ENCODE measurements at places on chromosomes 5 and 9. TPM values are rescaled to one million over a fixed set of nuclear protein-coding genes. Genes with fewer than 3 reads are reported as not detected.
A peak's percentile ranks its signal among the peaks of the same experiment; 100 is the strongest.

Gene LSM11
- total RNA-seq: 4.3 TPM

Gene PCDHA9
- not detected for total RNA-seq

Gene KCNV2
- not detected for total RNA-seq

Gene KCNN2
- not detected for total RNA-seq

Gene BTNL3
- total RNA-seq: not detected

Gene NUTM2F
- not detected for total RNA-seq

Gene ROR2
- total RNA-seq: 0.20 TPM

Gene PCDH12
- not detected for total RNA-seq

- DNase-seq: no peak
These were observed 1070.3 kb upstream of the CDH18 start for GRCh38 chr5:21058289-21058688.

DNA sequence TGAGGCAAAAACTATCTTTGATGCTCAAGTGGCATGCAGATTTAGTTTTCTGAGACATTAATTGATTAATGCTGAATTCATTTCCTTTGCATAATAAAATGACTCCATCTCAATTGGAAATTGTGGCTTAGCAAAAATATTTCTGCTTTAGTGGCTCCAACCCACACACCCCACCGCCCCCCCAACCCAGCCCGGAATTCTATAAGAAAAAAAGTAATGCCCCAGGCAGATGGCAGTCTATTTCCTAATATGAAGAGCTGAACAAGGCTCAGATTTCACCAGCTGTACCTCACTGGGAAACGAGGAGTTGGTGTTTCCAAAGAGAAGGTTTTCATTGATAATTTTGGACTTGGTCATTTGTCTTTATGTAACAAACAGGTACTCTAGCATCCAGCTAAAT lies 182.1 kb downstream of the FBN2 start:
- no peak for DNase-seq

DNA sequence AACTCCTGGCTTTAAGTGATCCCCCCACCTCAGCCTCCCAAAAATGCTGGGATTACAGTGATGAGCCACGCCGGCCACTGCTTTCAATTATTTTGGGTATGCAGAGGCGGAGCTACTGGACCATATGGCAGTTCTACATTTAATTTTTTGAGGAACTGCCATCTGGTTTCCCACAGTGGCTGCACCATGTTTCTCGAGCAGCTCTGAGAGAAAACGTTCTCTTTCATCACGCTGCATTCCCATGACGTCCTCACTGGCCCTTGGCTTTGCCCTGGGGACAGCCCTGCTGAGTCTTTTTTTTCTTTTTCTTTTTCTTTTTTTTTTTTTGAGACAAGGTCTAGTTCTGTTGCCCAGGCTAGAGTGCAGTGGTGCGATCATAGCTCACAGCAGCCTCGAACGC lies 35.5 kb upstream of the GRHPR start:
- DNase-seq: no peak

DNA sequence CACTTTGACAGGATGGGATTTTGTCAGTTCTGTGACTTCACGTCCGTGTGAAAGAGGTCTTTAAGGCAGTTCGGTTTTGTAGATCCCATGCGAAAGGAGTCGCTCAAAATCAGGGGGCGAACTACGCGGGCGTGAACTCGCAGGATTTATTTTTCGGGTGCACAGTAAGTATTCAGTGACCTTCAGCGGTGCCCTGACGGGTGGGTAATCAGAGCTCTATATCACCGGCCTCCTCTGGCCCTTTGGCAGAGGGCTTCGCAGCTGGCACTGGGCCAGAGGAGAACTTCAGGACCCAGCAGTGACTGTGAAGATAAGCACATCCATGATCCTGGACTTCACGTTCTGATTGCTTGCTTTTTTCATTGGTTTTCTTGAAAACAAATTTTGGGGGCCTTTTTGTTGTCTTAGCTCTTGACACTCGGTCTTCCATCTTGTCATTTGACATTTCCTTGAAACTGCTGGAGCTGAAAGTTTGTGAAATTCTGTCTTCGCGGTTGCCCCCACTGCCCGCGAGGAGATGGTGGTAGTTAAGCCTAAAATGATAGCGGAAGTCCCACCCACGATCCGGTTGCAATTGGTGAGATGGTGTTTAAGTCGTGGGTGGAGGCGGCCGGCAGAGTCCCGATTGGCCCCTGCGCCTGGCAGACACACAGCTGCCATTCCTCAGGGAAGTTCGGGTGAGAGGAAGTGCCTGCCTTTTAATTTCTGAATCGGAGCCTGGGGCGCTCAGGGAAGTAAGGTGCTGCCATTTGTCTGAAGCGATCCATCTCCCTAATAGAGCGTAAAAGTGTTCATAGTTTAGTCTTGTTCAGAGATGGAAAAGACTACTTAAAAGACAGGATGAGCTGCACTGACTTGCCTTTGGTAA lies at the start of gene FAM120AOS:
TSS of gene FAM120AOS (minus strand) at position 535 of the 868 bp plus-strand sequence. CDS start 872 bp downstream, outside the sequence.
- DNase-seq: peak; percentile 95

GRCh38 chr5:125583321-125584139 lies 837.1 kb upstream of the ZNF608 start:
- DNase-seq: peak; percentile 20

DNA sequence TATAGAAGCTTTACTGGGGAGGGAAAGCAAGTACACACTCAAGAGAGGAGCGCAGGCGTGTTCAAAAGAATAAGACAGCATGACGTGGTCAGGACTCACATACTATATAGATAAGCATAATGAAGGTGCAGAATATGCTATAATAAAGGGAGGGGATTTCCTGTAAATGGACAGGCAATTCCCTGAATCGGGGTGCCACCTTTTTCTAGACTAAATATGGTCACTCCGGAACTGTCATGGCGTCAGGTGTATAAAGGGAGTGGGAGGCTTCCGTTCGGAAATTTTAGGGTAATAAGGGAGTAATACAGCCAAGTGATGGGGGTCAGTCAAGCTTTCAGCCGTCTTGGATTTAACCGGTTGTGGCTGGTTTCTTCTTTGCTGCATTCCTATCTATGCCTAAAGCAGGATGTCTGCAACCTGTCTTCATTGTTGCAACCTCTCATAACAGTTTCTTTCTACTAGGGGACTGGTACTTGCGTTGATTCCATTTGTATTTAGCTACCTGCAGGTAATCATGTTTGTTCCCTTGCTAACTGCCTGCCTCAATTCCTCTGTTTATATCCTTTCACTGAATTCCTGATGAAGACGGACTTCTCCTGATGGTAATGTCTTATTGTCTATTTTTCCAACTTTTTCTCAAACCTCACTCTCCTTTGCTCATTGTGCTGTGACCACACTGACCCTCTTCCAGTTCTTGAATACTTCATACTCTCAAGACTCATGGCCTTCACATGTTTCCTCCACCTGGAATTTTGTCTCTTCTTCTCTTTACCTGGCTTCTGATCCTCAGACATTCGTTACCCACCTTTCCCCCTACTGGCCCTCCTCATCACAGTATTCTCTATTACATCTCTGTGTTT lies 48.9 kb downstream of the PRR16 start:
- DNase-seq: no peak

- peak; percentile 30 for DNase-seq
These were observed 185.9 kb downstream of the ERCC6L2 start for GRCh38 chr9:96061293-96061987.

- no peak for DNase-seq
These were observed 18.6 kb downstream of the BAAT start for GRCh38 chr9:101366038-101366756.

DNA sequence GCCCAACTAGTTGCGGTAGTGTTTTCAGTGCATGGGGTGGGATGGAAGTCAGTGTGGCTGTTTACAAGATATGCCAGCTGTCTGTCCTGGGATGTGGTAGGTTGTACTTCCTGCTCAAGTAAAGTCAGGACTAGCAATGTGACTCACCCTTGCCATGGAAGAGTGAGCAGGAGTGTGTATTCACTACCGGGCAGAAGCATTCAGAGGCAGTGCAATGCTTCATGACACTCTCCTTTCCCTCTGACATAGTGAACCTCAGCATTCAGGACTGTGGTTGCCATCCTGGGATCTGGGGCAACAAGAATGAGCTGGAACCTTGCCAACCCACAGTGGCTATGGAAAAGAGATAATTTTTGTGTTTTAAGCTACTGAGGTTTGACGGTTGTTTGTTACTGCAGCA lies 68.9 kb downstream of the BOD1 start:
- no peak for DNase-seq

DNA sequence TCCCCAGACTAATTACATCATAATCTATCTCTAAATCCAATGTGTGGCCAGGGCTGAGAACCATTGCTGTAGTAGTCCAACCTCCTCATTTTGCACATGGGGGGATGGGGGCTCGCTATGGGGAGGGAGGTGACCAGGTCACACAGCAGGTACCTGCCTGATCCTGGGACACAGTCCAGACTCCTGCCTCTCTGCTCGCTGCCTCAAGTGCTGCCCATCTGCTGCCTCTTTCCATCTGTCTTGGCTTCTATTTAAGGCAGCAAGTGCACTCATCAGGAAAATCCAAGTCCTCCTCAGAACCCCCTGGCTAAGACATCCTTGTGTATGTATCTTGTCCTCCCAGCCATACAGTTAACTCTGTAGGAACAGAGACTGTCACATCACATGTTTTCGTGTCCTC lies 57.7 kb upstream of the FRRS1L start:
- no peak for DNase-seq

DNA sequence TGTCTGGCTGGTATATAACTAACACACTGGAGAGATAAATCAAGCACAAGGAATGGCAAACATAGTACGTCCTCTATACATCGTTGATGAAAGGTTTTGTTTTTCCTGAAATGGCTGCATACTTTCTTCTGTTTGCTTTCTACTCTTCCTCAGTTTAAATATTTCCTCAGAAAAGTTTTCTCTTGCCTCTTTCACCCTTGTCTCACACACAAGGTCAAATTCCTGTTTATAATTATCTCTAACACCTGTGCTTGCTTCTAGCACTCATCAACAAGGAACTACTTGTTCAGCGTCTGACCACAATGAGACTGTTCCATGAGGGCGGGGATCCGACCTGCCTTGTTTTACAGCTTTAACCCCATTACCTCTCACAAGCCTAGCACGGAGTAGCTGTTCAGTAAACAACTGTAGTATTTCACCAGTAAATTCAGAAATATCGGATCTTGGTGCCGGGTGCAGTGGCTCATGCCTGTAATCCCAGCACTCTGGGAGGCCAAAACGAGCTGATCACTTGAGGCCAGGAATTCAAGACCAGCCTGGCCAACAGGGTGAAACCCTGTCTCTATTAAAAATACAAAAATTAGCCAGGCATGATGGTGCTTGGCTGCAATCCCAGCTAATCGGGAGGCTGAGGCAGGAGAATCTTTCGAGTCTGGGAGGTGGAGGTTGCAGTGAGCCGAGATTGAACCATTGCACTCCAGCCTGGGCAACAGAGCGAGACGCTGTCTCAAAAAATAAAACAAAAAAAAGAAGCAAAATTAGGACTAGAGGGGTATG lies 37.0 kb downstream of the NR6A1 start:
- no peak for DNase-seq

DNA sequence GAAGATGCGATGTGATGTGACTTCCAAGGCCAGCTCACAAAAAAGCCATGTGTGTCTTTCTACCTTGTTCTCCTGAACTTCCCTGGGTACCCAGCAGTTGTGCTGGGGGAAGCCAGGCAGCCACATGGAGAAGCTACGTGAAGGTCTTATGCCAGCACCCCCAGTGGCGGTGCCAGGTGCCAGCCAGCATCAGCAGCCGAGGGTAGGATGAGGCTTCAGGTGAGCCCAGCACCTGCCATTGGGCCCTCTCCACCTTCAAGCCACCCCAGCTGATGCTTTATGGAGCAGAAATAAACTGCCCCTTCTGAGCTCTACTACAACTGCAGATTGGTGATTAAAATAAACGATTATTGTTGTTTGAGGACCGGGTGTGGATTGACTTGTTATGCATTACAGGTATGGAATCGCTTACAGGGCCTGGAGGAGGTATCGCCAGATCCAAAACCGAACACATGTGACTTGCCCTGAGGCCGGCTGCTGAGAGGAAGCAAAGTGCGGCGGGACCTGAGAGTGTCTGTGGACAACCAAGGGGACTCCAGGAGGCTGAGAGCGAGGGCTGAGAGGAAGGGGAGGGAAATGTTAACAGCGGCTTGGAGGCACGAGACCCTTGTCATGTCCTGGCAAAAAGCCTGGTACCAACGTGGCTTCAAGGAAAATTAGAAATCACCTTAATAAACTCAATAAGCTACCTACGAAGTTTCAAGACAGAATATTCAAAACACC lies 36.0 kb upstream of the OLFM1 start:
- no peak for DNase-seq

DNA sequence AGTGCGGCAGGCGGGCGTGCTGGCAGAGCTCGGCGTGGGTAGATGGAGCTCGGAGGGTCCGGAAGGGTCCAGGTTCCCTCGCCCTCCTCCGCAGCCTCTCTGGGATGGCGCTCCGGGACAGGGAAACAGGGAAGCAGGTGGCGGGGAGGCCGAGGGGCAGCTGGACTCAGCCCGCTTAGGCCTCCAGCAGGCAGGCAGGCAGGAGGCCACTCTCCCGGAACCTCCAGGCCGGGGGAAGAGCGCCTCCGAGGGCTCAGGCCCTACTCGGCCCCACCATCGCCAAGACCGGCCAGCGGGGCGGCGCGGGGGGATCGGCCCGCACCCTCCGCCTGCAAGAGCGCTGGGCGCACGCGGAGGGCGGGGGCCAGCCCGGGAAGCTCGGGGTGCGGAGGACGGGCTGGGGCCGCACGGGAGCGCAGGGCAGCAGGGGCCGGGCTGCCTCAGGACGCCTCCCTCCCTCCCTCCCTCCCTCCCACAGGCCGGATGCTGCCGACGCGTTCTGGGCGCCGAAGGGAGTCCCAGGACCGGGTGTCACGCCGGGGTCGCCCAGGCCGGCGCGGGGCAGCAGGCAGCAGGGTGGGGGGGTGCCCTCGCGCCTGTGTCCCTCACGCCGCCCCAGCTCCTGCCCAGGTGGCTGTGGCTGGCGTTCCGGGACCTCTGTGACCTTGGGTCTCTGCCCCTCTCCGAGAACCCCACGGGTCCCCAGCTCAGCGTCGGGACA lies 977 bp downstream of the MGAT4B start:
- peak; percentile 63 for DNase-seq

GRCh38 chr9:116506685-116507084 lies 180.4 kb upstream of the TRIM32 start:
- DNase-seq: peak; percentile 1

GRCh38 chr5:1180841-1181271 lies 20.5 kb upstream of the SLC6A19 start:
- DNase-seq: no peak

- no peak for DNase-seq
These were observed 36.9 kb downstream of the LMX1B start for GRCh38 chr9:126650404-126651341.

DNA sequence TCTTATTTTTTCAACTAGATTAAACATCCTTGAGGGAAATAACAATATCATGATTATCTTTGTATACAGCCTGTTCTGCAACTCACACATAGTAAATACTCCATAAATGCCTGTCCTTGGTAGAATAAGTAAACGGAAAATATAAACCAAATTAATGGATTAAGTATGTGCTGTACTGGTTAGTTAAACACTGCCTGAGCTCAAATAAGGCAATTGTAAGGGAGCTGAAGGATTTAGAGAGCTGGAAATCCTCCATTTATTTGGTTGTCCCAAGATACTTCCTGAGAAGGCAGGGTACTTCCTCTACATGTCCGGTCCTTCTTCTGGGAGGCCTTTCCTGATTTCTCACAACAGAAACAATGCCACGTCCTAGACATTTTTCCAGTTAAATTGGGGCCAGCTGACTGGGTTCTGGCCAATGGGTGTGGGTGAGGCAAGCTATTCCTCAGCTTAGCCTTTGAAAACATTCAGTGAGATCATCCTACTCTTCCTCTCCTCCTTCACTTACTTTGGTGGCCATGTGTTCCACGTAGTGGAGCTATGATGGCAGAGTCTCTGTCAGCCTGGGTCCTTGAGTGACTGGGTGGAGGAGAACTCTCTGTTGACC lies 8.5 kb upstream of the C1QTNF3 start:
- DNase-seq: no peak
